ENCODE measurements at places on chromosomes 6 and 20.

DNA sequence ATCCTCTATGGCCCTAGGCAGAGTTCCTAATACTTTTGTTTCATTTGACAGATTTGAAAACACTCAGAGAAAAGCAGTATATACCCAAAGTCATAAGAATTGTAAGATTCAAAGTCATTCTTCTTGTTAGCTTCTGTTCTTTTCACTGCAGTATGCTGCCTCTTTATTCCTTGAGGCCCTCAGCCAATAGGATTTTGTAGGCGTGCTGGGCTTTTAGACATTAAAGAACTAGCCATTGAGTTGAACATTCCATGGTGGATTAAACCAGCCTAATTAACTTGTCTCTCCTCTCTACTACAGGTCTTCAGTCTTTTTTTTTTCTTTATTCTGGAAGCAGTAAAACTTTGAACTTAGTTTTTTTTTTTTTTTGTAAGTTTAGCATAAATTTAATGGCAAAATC lies 186.3 kb downstream of the PLCB4 start:
- no peak for DNase-seq
- no peak overlapping the region for H3K4me3 ChIP-seq
- no peaks in the 10 kb centered on the region for H3K36me3 ChIP-seq
- no peaks in the 10 kb centered on the region for H3K27me3 ChIP-seq
- no peak overlapping the region for H3K27ac ChIP-seq

- no peak for DNase-seq
- no peak overlapping the region for H3K4me3 ChIP-seq
- H3K27ac ChIP-seq, result no peak overlapping the region
- no peaks in the 10 kb centered on the region for H3K36me3 ChIP-seq
Observed at GRCh38 chr6:162698440-162698839, 29.1 kb downstream of the PRKN start.

GRCh38 chr6:73263570-73263909 lies 544 bp upstream of the KHDC1 start:
- no peaks in the 10 kb centered on the region for H3K27me3 ChIP-seq
- H3K4me1 ChIP-seq, result peaks cover 26% of the 10 kb centered on the region
- H3K36me3 ChIP-seq, result peaks cover 16% of the 10 kb centered on the region

- no peaks in the 10 kb centered on the region for H3K4me1 ChIP-seq
- H3K36me3 ChIP-seq, result no peaks in the 10 kb centered on the region
- H3K27me3 ChIP-seq, result peaks cover 2% of the 10 kb centered on the region
- H3K27ac ChIP-seq, result no peak overlapping the region
Observed at GRCh38 chr6:3669916-3670315, 81.6 kb downstream of the PXDC1 start.

DNA sequence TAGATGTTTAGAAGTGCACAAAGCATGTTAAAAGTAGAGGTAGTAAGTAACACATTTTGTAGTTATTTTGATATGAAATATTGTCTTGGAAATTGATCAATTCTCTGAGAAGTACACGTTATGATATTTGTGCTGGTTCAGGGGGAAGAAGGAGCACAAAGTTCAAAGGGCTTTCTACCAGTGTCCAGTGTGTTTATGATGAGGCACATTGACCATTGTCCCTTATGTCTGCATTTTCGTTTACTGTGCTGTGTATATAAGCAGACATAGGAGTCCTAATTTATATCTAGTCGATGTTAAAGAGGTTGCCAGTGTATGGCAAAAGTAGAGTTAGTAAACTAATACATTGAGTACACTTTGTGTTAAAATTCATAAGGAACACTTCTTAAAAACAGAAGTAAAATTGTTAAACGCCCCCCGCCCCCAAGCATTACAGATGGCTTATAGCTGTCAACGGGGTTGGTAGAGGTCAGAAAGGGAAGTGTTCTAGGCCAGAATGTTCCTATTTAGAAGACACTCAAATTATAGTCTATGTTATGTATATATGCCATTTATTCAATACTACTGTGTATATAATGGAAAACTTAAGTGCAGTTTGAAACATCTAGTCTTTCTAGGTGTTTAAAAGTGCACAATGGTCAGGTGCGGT lies 13.3 kb upstream of the HMGN4 start:
- peaks cover 2% of the 10 kb centered on the region for H3K27me3 ChIP-seq
- peaks cover 4% of the 10 kb centered on the region for H3K36me3 ChIP-seq
- DNase-seq, result no peak
- peaks cover 35% of the 10 kb centered on the region for H3K4me1 ChIP-seq

DNA sequence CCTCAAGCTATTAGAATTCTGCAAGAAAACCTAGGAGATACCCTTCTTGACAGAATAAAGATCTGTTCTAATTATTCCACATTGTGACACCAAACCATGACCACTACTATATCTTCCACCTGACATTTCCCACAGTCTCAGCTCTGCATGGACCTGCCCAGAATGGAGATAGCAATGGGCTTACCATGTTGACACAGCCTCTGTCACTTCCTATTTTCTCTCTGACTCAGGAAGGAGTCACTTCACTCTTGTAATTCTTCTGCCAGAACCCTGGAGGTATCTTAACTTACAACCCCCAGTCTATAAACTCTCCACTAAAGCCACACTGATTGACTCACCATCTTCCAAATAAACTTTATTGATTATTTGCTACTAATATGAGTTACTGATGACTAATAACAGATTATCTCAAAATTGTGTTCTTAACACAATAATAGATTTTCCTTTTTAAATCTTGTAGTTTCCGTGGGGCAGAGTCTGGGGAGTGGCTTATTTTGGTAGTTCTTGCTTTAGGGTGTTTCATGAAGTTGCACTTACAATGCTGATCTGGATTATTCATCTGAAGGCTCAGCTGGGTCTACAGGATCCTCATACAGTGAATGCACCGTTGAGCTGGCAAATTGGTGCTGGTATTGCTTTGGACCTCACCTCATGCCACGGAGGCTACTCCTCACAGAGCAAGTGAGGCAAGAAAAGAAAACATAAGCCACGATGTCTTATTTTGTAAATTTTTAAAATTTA lies 869.9 kb downstream of the KIF16B start:
- no peaks in the 10 kb centered on the region for H3K4me1 ChIP-seq
- no peaks in the 10 kb centered on the region for H3K27me3 ChIP-seq
- DNase-seq, result no peak

DNA sequence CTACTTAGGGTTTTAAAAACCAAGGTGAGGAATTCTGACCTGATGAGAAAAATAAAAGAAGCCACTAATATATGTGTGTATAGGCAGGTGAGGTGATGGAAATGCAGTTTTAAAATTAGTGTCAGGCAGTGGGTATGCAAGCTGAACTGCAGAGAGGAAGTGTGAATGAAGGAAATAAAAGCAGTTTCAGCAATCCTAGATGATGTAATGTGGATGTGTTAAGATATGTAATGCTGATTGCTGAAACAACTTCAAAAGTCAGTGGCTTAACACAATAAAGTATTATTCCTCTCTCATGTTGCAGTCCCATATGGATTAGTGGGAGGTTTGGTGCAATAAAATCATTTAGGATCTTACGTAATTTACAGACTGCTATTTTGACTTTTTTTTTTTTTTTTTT lies 119.9 kb upstream of the ASCC3 start:
- no peak for DNase-seq
- no peaks in the 10 kb centered on the region for H3K4me1 ChIP-seq
- H3K27ac ChIP-seq, result no peak overlapping the region
- H3K36me3 ChIP-seq, result no peaks in the 10 kb centered on the region

DNA sequence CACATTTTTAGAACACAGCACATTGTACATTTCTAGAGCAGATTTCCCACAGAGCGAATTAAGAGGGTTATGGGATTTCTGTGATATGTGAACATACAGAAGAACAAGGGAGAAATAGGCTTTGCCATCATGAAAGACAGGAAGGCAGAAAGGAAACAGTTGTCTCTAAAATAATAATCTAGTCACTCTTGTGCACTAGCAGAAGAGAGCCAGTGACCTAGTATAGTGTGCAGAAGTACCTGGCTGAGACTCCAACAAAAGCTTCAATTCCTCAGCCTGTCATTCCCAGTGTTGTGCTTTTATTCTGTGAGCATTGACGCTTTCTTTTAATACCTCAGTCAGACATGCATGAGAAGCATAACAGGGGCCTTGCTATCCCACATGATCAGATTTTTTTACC lies 17.8 kb upstream of the DCBLD1 start:
- H3K4me1 ChIP-seq, result peaks cover 21% of the 10 kb centered on the region
- DNase-seq, result no peak
- no peaks in the 10 kb centered on the region for H3K36me3 ChIP-seq

DNA sequence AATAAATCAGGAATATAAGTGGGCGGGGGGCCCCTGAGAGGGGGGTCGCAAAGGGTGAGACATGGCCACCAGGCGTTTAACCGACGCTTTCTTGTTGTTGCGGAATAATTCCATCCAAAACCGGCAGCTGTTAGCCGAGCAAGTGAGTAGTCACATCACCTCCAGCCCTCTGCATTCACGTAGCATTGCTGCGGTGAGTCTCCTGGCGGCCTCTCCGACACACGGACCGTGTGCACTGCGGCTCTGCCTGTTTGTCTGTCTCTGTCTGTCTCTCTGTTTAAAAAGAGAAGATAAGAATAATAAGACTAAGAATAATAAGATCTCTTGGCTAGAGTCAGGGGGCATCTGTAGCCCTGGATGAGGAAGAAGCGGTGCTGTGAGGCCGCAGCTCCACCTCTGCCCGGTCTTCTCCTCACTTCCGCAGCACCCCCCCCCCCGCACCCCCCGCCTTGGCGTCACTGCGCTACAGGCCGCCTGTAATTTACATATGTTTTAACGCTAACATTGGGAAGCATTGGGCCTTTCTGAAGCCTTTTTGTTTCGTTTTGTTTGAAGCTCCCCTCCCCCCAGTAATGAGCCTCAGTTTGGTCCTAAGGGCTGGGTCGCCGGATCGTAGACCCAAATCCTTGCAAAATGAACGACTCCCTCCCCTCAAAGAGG lies 993 bp downstream of the STX16 start:
- H3K4me3 ChIP-seq, result peak overlapping the region; percentile 99
- peaks cover 23% of the 10 kb centered on the region for H3K36me3 ChIP-seq
- H3K4me1 ChIP-seq, result peaks cover 44% of the 10 kb centered on the region
- peak overlapping the region; percentile 99 for H3K27ac ChIP-seq
- DNase-seq, result peak; percentile 56

Data from activated naive CD8-positive, alpha-beta T cell treated with anti-CD3 and anti-CD28 coated beads, Interleukin-2, amount 50 U/mL, for 24 hours (primary cell).